ENCODE measurements at places on chromosomes 1 and 21.

- no peak for DNase-seq
These were observed 6.2 kb upstream of the TRIM45 start for GRCh38 chr1:117127795-117128194.

DNA sequence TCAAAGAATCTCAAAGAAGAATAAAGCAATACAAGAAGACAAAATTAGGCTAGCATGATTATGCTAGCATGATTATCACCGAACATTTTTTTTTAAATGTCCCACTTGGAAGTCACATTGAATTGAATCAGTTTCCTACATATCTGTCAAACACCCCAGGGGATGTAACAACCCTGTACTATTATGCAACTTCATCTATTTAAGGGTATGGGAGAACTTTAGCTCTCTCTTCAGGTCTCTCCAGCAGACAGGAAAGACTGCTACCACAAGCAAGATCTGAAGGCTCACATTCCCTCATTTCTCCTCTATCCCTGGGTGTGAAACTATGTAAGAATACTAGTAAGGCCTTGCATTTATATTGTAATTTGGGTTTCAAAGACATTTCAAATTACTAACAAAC is 52.8 kb downstream of the EDEM3 start:
- no peak for DNase-seq

DNA sequence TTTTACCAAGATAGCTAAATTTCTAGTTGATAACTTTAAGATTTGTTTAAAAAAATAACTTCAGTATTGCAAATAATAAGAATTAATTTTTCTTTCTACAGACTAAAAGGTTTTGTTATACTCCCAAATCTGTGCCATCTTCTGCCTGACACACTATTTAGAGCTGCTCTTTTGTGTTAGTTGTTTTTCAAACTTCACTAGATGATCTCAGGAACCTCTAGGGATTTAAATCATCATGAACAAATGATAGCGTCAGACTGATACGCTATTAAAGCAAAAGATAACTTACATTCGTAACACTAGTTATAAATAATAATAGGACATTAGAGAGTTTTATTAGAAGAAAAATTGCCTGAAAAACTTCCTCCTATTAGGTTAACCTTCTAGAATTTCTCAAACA is 243.1 kb upstream of the CXADR start:
- no peak for DNase-seq

DNA sequence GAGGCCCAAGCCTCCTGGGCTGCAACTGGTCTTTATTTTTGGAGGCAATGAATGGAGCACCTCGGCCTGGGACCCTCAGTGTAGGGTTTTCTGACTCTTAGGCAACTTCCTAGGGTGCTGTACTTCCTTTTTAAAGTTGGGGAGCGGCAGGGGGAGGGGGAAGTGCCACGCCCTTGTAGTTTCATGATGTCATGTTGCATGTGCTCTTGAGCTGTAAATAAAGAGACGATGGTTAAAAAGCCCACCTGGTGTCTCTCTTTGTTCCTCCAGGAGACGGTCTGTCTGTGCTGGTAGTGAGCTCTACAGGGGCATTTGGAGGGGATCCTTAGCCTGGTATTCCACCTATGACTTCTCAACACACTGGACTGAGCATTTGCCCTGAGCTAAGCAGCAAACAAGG is 10.3 kb upstream of the AGTRAP start:
- no peak for DNase-seq

GRCh38 chr21:17466166-17466565 is 46.7 kb upstream of the CXADR start:
- DNase-seq: no peak

DNA sequence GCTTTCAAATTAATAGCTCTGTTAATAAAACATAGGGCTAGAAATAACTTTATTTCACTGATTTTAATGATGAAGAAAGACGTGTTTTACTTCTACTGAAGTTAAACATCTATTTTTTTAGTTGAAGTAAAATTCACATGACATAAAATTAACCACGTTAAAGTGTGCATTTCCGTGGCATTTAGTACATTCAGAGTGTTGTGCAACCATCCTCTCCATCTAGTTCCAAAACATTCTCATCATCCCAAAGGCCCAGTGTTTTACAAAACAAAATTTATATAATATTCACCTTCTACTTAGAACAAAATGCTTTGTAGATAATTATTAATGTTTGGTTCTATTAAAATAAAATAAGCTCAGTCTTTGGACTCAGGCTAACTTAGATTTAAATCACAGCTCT is 108.5 kb upstream of the GNG12 start:
- no peak for DNase-seq

DNA sequence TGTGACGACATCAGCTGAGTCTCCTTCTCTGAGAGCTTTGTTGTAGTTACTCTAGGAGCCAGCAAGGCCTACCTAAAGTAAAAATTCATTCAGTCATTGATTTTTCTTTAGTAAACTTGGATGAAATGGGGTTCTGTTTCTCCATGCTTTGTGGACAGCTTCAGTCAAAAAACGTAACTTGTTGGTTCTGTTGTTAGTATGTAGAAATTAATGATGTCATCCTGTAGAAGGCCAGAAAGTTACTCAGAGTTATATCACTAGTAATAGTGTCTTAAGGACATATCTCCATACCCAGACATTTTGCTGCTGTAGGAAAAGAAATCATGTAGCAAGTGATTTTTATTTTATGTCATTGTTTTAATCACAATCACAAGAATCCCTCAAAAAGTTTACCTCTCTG is 43.0 kb downstream of the KDM1A start:
- no peak for DNase-seq

DNA sequence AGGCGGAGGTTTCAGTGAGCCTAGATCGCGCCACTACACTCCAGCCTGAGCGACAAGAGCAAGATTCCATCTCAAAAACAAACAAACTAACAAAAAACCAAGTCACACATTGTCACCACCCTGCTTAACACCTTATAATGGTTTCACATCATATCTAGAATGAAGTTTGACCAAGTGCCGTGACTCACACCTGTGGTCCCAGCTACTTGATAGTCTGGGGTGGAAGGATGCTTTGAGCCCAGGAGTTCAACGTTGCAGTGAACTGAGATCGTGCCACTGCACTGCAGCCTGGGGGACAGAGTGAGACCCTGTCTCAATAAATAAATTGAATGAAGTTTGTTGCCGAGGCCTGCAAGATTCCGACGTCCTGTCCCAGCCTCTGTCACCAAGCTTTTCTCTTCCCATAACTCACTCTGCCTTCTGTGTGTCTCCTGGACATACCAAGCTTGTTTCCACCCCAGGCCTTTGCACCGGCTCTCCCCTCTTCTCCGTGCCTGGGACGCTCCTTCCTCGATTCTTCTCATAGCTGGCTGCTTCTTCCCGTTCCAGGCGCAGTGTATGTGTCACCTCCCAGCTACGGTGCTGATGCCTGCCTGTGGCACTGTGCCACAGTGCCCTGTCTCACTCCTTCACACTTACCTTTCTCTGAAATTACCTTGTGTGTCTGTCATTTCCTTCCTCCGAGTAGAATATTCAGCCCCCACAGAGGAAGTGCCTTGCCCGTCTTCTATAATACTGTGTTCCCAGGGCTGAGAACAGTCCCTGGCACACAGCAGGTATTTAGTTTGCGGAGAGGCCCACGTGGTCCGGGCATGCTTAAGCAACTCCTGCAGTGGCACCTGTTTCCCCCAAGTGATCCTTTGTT is 3.8 kb upstream of the SELENON start:
- peak; percentile 91 for DNase-seq

DNA sequence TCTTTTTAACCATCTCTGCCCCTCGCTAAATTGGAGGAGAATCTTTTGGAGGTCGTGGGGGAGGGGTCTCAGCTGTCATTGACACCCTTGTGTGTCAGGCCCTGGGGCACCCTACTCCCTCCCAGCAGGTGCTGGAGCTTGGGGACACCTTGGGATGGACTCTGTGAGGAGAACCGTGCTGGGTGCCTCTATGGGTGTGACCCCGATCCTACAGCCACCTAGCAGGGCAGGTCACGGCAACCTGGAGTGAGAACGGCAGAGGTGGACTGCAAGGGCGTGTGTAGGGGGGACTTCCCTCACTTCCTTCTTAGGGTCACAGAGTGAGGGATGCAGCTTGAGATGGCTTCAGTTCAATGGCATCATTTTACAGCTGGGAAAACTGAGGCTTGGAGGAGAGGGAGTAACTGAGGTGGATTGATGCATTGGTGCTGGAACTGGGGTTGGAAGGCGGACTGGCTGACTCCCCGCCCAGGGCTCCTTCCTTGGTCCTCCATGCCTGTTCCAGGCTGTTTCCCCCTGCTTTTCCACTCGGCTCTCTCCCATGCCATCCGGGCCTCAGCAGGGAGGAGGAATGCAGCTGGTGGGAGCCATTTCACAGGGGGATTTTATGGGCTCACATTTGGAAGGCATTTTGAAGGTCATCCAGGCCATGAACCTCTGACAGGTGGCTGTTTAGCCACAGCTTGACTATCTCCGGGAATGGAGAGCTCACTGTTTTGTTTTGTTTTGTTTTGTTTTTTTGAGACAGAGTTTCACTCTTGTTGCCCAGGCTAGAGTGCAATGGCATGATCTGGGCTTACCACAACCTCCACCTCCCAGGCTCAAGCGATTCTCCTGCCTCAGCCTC is 18.8 kb upstream of the ARHGEF10L start:
- no peak for DNase-seq

DNA sequence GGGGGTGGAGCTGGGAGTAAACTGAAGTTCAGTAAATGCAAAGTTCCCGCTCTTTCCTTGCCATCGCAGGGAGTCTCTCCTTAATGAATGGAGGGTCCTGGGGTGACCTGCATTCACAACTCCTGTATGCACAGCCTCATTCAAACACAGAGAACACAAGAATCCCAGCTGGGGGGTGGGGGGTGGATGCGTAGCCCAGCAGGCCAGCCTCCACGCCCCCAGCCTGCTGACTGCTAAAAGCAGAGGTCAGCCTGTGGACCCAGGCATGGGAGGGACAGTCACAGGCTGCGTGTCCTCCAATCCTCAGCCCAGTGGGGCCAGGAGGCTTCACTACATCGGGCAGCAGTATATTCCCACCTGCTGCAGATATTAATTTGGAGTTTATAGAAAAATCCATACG is 263.1 kb downstream of the GRIK3 start:
- no peak for DNase-seq

- DNase-seq: no peak
These were observed 31.0 kb upstream of the EFCAB14 start for GRCh38 chr1:46749921-46750404.

- no peak for DNase-seq
These were observed 251.6 kb downstream of the GPATCH2 start for GRCh38 chr1:217379336-217379735.

DNA sequence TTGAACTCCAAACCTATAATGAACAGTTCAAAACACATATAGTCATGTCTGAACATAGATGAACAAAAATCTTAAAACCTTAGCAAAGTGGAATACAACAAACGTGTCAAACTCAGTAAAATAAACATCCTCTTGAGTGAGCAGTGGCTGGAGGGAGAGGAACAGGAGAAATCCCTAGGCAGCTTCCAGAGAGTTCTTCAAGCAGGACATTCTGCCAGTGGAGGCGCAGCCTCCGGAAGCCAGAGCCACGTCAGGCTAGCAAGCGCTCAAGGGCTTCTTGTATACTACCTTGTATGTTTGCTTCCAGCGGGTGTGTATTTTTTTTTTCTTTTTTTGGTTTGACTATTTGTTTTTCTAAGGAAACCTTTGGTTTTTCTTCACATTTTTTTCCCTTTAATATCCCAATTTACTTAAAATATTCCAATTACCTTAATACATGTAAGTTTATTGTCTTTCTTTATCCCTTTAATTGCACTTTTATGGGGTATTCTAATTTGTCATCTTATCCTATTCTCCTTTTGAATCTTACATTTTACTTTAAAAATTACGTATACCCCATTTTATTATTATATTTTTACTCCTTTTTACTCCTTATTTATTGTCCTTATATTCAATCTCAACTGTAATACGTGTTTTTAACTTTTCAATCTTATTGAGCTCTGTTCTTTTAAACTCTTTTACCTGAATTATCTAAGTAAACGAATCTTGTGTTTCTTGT is 42.0 kb downstream of the COLGALT2 start:
- DNase-seq: no peak

DNA sequence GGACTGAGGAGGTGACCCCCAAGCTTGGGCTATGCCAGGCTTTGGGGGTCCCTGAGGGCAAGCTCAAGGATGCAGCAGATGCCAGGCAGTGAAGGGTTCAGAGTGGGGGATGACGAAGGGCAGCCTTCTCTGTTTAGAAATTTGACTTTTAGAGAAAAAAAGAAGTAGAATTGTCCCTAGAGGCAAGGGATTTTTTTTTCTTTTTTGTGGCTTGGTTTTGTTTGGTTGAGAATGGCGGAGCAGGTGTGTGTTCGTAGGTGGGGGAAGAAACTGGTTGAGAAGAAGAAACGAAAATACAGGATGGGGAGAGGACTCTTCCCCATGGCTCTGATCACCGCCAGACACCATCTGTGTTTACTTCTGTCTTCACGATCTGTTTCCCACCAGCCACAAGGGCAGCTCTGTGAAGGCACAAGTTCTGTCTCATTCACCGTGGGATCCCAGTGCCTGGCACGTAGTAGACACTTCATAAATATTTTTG is 8.2 kb downstream of the PLA2G5 start:
- no peak for DNase-seq

- peak; percentile 85 for DNase-seq
These were observed 20.5 kb downstream of the PRKACB start for GRCh38 chr1:84164567-84165021.

GRCh38 chr1:41353744-41354143 is 7.5 kb upstream of the FOXO6 start:
- DNase-seq: no peak

- no peak for DNase-seq
These were observed 29.4 kb downstream of the CLDN14 start for GRCh38 chr21:36450511-36450910.

- DNase-seq: no peak
These were observed 30.5 kb upstream of the FASLG start for GRCh38 chr1:172628401-172628800.

DNA sequence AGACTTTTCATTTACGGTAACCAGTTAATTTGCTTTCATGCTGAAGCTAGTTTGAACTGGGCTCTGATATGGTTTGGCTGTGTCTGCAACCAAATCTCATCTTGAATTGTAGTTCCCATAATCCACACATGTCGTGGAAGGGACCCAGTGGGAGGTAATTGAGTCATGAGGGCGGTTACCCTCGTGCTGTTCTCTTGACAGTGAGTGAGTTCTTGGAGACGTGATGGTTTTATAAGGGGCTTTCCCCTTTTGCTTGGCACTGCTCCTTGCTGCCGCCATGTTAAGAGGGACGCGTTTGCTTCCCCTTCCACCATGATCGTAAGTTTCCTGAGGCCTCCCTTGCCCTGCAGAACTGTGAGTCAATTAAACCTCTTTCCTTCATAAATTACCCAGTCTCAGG is 10.3 kb upstream of the FHAD1 start:
- DNase-seq: no peak

GRCh38 chr1:66357021-66357420 is 176.9 kb upstream of the SGIP1 start:
- DNase-seq: no peak

DNA sequence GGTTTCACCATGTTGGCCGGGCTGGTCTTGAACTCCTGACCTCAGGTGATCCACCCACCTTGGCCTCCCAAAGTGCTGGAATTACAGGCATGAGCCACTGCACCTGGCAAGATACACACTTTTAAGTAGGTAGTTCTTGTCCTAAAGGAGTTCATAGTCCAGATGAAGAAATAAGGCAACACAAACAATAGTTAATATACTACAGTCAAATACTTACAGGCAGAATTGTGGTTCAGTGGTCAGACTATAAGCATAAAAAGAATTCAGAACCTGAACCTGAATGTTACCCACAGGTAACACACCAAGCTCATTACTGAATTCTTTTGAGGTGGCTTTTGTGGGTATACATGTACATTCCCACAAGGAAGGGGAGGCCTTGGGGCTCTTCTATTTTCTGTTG is 1.8 kb downstream of the SDHB start:
- DNase-seq: no peak

GRCh38 chr1:228309326-228310067 is 97.1 kb downstream of the TRIM11 start:
- no peak for DNase-seq

Measured in NCI-H1092 treated with DMSO at 0.1 percent for 48 hours (cell line).